Right lobe of liver (tissue), 6 donors: ENCODE measurements at places on chromosomes 7 and 10. TPM values are rescaled to one million over a fixed set of nuclear protein-coding genes. Genes with fewer than 3 reads are reported as not detected.

DNA sequence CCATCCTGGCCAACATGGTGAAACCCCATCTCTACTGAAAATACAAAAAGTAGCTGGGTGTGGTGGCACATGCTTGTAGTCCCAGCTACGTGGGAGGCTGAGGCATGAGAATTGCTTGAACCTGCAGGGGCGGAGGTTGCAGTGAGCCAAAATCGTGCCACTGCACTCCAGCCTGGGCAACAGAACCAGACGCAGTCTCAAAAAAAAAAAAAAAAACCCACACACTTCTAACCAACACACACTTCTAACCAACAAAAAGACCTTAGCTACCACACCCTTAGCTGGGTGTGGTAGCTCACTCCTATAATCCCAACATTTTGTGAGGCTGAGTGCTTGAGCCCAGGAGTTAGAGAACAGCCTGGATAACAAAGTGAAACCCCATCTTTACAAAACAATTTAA is 33.9 kb upstream of the SPOCK2 start:
- H3K27me3 ChIP-seq, result no peaks in the 10 kb centered on the region
- H3K4me1 ChIP-seq, result no peaks in the 10 kb centered on the region
- no peaks in the 10 kb centered on the region for H3K36me3 ChIP-seq
- no peak for DNase-seq
- H3K27ac ChIP-seq, result no peak overlapping the region

- no peaks in the 10 kb centered on the region for H3K4me1 ChIP-seq
- no peaks in the 10 kb centered on the region for H3K36me3 ChIP-seq
- no peaks in the 10 kb centered on the region for H3K27me3 ChIP-seq
- DNase-seq, result no peak
Measured at GRCh38 chr10:120643351-120643750, 186.3 kb downstream of the PLPP4 start.

ACSL5 gene
- 77.2 TPM for total RNA-seq

SLF2 gene
- total RNA-seq, result 7.1 TPM
